ENCODE measurements at places on chromosomes 7 and 10. TPM values are rescaled to one million over a fixed set of nuclear protein-coding genes. Genes with fewer than 3 reads are reported as not detected.

The ZNF736 gene
- 24.6 TPM for total RNA-seq

The DUS4L gene
- total RNA-seq, result 14.5 TPM

GRCh38 chr7:98930921-98931320 is 52.6 kb downstream of the TRRAP start:
- DNase-seq, result no peak

The GFRA1 gene
- not detected for total RNA-seq

The ZNF679 gene
- total RNA-seq, result not detected

DNA sequence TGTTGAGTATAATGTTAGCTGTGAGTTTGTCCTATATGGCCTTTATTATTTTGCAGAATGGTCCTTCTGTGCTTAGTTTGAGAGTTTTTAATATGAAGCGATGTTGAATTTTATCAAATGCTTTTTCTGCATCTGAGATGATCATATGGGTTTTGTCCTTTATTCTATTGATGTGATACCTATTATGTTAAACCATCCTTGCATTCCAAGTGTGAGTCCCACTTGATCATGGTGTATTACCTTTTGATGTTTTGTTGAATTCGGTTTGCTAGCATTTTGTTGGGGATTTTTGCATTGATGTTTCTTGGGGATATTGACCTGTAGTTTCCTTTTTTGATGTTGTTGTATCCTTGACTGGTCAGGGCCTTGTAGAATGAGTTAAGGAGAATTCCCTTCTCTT is 166.4 kb downstream of the MLLT10 start:
- no peak for DNase-seq

- DNase-seq, result no peak
Observed at GRCh38 chr7:42212541-42213090, 24.4 kb downstream of the GLI3 start.

Measured in activated naive CD8-positive, alpha-beta T cell treated with anti-CD3 and anti-CD28 coated beads for 36 hours (primary cell).